Cerebellar cortex (tissue), 1 donor: ENCODE measurements at places on chromosomes 2 and 18.

DNA sequence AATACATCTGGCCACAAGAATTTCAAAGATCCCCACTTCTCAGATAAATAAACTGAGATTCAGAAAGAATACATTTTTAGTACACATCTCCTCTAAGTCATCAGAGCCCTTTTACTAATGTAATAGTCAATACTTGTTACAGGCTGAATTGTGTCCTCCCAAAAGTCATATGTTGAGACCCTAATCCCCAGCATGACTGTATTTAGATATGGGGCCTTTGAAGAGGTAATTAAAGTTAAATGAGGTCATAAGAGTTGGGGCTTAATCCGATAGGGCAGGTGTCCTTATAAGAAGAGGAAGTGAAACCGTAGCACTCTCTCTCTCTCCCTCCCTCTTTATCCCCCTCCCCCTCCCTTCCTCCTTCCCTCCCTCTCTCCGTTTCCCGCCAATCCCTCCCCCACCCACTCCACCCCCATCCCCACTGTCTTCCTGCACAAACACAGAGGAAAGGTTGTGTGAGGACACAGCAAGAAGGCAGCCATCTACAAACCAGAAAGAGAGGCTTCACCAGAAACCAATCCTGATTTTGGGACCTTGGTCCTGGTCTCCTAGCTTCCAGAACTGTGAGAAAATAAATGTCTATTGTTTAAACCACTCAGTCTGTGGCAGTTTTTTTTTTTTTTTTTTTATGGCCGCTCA is 66.6 kb upstream of the ZNF397 start:
- no peak for DNase-seq

DNA sequence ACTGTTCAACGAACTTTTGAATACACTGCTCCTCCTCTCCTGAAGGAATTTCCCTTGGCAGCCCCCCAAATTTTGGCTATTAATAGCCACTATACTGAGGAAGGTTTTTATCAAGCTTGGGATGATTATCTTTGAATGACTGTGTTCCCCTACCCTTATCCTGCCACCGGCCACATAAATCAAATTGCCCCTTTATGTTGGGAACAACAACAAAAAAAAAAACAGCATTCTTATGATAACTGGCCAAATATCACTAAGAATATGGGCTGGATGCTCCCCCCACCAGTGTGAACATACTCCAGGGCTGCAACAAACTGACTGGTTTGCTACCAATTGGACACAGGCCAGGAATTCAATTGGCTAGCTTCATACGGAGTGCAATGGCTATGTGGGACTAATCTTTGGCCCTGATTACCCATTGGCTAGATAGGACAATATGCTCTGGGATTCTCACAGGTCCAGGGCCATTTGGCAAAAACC is 20.6 kb downstream of the DUSP11 start:
- peak; percentile 96 for DNase-seq

- DNase-seq: peak; percentile 78
Measured at GRCh38 chr2:85959185-85959584, 70.4 kb upstream of the ST3GAL5 start.

- DNase-seq: no peak
Measured at GRCh38 chr2:133720429-133720828, 152.2 kb upstream of the NCKAP5 start.

DNA sequence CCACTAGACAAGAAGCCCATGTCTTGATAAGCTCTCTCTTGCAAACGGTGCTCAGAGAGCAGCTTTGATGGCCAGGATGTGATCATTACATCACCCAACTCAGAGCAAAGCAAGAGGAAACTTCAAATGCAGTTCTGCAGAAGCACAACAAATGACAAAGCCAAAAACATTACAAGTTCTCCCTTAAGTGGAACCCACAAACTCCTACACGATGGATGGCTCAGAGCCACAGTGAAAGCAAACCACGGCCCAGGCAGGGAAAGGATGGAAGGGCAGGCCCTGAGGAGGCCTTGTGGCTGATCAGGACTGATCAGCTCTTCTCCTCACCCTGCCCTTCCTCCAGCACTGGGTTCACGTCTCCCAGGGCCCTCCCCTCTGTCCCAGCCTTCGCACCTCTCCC is 326.4 kb downstream of the EIPR1 start:
- DNase-seq: no peak

DNA sequence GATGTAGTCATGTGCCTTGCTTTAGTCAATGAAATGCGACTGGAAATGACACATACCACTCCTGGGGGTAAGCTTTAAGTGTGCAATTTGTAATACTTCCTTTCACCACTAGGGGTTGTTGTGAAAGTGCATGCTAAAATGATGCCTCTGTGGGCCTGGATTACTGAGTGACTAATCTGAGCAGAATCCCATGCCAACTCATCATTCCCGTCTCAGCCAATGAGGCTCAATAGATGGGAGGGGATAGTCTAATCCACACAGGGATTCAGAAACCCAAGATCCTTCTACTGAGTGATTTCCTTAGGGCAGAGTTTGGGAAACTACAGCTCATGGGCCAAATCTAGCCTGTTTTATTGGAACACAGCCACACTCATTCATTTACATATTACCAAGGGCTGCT is 54.0 kb downstream of the HRH4 start:
- no peak for DNase-seq

DNA sequence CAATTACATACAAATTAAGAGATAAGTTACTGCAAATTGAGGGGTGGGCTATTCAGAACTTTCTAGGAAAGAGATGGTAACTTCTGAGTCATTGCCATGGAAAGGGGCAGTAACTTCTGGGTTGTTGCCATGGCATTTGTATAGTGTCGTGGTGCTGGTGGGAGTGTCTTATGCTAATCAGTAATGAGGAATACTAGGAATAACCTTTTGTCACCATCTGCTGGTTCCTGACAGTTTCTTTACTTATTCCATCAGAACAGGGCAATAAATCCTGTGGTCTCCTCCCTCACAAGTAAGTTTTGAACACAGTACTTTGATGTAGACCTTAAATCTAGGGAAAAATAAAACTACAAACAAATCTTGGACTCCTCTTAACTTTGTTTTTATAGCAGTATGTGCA is 435.4 kb downstream of the BCL11A start:
- no peak for DNase-seq

DNA sequence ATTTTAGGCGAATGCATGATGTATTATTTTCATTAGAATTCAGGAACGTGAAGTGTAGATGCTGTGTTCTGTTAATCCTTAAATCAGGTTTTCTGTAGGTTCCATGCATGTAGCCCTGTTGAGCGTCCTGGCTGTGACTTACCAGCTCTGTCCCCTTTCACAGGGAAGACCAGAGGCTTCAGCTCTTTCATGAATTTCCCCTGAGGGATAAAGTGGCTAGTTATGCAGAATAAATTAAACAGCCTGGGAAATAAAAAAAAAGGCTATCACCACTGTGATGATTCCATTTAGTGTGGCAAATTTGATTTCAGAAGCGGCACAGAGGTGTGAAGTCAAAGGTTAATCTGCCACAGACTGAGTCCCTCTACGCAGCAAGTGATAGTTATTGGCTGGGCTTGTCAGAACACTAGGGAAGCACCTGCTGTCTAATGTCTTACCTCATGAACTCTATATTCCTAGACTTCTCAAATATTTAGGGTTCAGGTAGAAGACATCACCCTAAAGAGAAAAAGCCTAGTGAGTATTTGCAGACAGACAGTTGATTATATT is 61.6 kb upstream of the LINC00305 start:
- DNase-seq: no peak

GRCh38 chr2:9441556-9441955 is 18.1 kb downstream of the CPSF3 start:
- DNase-seq: no peak

- no peak for DNase-seq
Measured at GRCh38 chr2:15472133-15472532, 89.0 kb downstream of the NBAS start.

GRCh38 chr18:3610813-3611212 is 160.8 kb downstream of the TGIF1 start:
- DNase-seq: no peak

- no peak for DNase-seq
Measured at GRCh38 chr2:75432761-75433361, 127.9 kb downstream of the EVA1A start.

- no peak for DNase-seq
Measured at GRCh38 chr2:226746196-226746800, 53.3 kb downstream of the IRS1 start.

DNA sequence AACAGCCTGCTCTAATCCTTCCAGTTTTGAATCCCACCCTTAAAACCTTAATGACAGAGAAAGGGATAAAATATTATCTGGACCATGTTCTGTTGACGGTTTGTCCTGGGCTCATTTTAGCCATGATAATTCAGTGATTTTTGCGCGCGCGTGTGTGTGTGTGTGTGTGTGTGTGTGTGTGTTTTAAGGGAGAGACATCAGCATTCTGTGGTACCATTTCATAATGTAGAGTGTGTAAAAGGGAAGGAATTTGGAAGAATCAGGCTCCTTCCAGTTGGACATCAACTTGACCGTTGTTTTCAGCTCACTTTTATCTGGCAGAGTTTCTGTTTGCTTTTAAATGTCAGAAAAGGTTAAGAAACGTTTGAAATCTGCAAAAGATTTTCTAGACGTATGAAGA is 535.5 kb downstream of the TNS1 start:
- no peak for DNase-seq

DNA sequence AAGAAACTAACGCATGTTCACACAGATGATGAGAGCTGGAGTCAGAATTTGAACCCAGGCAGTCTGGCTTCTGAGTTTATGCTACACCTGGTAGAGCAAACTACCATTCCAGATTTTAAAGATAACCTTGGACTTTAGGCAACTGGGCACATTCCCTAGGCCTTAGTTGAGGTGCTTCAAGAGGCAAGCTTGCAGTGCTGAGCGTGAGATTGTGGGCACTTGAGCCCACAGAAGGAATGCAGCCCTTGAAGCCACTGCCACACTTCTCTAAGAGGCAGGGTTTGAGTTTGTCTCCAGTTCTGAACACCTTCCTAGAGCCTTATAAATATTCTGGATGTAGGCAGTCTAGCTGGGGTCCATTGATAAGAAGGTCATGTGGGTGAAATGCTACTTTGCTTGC is 216.1 kb upstream of the SLC14A2 start:
- DNase-seq: no peak

DNA sequence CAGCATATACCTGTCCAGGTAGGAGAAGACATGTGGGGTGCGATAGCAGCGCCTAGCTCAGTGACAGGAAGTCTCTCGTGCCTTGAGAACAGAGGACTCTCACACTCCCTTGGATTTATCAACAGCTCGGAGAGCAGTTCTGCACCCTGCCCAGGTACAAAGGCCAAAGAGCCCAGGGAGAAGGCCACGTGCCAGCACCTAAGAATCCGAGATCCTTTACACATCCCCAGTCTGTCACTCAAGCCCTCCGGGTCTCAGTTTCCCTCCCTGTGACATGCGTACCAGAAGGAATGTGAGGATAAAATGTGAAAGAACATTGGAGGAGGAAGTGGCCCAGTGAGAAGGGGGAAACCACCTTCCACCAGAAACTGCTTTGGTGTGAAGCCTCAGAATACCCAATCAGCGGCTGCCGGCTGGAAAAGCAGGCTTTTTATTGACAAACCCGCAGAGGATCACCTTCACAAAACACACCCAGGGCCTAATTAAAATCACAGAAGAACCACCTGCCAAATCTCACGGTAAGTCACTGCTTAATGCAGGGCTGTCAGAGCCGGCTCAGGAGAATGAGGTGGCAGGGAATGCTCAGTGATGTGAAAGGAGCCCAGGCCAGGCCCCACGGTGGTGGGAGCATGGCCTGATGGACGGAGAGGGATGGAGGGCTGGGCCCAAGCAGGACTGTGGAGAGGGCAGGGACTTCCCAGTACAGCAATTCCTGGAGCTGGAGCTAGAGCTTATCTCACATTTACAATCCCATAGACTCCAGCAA is 66.3 kb downstream of the MYO5B start:
- DNase-seq: no peak

DNA sequence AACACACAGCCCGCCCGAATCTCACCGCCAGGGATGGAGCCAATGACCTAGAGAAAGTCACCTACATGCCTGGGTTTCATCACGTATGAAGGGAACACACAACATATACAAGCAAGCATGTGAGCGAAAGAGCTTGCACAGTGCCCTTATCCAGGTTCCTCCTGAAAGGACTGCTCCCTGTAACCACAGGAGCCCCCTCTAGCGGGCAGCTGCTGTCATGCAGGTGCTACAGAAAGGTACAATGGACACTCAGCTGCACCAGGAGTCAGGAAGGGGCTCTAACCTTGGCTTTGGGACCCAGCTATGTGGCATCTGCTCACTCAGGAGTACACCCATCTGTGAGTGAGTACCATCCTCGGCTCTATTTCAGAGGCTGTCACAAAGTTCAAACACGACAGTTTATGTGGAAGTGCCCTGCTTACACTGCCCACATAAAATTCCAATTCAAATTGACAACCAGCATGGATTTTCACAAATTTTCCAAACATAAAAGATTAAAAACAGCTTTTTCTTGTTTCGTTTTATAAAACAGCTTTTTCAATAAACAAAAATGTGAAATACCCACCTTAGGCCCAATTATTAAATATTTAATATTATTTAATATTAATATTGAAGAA is 3.5 kb downstream of the NDUFA10 start:
- DNase-seq: peak; percentile 76
